ENCODE measurements at places on chromosomes 7 and 10.
A peak's percentile ranks its signal among the peaks of the same experiment; 100 is the strongest.

DNA sequence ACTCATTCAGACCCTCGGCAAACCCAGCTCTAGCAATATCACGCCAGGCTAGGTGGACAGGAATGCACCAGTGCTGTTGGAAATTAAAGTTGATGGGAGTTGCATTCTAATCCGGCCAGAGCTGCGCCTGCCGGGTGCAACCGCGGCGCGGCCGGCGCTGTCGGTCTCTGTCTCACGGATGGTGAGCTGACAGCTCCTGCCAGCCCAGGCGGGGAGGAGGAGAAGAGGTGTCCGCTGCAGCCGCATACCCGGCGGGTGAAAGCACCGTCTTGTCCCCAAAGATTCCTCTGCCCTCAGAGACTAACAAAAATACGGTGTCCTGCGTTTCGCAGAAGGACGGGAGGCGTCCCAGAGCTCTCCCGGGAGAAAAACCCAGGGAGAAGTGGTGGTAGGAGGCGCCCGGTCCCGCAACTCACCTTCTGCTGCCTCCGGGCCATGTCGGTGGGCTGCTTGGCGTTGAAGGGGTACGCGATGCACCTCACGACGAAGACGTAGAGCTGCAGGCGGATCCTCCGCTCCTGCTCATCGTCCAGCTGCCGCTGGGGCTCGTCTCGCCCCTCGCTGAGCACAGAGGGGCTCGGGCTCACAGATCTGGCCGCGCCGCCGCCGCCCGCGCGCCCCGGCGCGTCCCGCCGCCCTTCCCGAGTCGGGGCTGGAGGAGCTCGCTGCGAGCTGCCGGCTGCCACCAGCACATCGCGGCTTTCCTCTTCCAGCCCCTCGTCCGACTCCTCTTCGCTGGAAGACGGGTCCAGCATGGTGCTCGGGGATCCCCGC lies 490 bp downstream of the CADPS2 start:
- DNase-seq: no peak

- DNase-seq: no peak
These were observed 7.1 kb upstream of the BTBD16 start for GRCh38 chr10:122263971-122264370.

GRCh38 chr10:23556727-23557440 lies 118.0 kb downstream of the OTUD1 start:
- no peak for DNase-seq

DNA sequence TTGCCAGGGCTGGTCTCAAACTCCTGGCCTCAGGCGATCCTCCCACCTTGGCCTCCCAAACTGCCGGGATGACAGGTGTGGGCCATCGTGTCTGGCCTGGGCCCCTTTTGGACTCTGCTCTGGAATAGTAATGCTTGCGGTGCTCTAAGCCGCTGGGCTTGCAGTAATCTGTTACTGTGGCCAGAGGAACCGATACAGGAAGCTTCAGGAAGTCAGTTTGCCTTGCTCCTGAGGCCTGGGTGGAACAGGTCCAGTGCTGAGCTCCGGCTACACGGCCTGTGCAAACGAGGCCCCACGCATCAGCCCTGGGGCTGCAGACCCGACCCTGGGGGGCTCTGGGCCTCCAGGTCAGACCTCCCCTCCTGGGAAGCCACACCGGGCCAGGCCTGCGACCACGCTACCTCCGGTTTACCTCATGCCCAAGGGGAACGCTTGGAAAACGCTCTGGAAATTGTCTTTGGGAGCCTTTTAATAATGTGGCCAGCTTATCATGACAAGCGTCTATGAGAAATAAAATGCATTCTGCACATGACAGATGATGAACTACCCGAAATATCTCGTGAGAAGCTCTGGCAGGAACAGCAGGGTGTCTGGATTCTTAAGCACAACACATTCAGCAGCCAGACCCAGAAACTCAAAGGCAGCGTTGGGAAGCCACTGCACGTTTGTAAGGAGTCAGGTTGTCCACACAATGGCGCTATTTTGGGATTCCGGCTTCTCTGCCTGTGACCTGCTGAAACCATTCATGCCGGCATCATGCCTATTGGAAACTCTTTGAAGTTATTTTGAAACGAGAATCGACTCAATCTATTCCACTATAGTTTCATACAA lies 10.1 kb upstream of the ADAP1 start:
- no peak for DNase-seq

DNA sequence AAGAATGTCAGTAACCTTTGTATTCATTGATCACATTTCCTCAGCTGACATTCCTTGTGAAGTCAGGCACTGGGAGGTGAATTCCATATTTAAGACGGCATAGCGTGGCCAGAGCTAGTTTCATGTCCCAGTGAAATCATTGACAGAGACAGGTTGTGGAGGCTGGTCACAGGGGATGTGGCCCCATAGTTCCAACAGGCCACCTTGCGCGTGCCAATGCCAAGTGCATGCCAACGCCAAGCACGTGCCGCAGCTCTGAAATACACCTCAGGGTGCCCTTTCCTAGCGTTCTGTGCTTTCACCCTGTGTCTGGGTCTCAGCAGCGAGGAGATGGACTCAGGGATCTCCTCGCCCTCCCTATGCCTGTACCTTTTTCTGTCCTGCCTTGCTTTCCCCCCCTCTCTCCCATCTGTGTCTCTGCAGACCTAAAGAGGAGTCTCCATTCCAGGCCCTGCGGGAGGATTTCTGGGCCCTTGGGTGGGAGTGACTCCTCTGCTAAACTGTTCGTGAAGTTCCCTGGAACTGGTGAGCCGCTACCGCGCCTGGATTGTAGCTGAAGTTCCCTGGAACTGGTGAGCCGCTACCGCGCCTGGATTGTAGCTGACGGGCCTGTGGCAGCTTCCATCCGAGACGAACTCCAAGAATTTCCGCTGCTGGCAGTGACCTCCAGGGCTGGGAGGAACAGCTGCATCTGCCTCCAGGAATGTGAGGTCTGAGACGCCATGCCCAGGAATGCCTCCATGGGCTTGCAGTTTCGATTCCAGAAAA lies 19.7 kb downstream of the AQP1 start:
- peak; percentile 3 for DNase-seq

DNA sequence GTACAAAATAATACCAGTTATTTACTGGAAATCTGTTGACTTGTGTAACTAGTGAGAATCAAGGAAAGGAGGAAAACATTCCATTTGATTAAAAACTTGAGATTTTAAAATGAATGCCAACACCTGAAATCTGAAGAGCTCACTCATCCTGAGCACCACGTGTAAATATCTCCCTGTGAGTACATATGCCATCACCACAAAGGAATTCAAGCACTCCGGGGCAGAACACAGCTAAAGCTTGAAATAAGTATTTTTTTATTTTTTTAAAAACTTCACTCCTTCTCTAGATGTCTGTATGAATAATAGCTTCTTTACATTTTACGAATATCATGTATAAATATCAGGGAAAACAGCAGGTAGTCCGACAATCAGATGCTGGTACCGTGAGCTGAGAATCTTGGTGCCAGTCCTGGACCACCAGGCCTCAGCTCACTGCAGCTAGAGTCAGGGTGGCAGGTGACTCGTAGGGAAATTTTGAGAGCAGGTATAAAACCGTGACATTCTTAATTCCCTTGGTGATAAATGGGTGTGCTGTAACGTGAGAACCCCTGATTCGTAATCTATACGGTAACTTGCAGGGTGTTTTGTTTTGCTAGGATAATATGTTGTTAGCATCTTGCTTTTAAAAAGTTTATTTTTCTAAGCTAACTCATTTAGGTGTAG lies 12.7 kb downstream of the LMTK2 start:
- DNase-seq: no peak

- DNase-seq: no peak
These were observed 241.5 kb upstream of the PITRM1 start for GRCh38 chr10:3413937-3414666.

- DNase-seq: no peak
These were observed 79.6 kb downstream of the KIAA1217 start for GRCh38 chr10:24288581-24288980.

DNA sequence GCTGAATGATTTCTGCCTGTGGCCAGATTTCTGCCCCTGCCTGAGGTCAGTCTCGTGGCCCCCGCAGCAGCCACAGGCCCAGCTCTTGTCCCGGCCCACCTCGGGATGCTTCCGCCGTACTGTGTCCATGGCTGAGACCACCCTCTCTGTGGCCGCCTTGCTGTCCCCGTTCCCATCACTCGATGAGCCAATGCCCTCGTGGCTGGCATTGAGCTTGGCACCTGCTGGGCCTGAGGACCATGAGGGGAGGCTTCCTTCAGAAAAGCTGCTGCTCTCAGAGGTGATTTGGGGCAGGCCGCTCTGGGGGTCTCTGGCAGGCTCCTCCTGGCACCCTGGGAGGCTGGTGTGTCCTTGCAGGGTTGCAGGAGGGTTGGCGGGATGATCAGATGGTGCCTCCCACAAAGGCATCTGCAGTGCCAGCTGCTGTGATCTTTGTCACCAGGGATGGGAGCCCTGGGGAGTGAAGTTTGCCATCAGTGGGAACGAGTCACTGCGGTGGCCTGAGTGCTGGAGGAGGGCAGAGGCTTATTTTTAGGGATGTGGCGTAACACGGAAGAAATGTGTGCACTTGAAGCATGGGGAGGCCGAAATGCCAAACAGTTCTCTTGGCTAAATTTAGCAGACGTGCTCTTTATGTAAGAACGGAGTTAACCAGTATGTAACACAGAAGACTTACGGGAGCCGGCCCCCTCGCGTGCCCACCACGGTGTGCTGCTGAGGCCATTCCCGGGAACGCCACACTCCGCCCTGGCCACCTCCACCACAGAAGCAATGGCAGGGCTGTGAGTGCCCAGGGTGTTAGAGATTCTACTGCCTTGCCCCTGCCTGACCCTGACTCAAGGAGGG lies 47.7 kb downstream of the VIPR2 start:
- DNase-seq: peak; percentile 6

- DNase-seq: no peak
These were observed 2.0 kb downstream of the RARRES2 start for GRCh38 chr7:150339409-150339809.

GRCh38 chr7:68107968-68108367 lies 1111.3 kb downstream of the TYW1 start:
- DNase-seq: no peak

- no peak for DNase-seq
These were observed 40.9 kb downstream of the XPNPEP1 start for GRCh38 chr10:109882251-109883057.

DNA sequence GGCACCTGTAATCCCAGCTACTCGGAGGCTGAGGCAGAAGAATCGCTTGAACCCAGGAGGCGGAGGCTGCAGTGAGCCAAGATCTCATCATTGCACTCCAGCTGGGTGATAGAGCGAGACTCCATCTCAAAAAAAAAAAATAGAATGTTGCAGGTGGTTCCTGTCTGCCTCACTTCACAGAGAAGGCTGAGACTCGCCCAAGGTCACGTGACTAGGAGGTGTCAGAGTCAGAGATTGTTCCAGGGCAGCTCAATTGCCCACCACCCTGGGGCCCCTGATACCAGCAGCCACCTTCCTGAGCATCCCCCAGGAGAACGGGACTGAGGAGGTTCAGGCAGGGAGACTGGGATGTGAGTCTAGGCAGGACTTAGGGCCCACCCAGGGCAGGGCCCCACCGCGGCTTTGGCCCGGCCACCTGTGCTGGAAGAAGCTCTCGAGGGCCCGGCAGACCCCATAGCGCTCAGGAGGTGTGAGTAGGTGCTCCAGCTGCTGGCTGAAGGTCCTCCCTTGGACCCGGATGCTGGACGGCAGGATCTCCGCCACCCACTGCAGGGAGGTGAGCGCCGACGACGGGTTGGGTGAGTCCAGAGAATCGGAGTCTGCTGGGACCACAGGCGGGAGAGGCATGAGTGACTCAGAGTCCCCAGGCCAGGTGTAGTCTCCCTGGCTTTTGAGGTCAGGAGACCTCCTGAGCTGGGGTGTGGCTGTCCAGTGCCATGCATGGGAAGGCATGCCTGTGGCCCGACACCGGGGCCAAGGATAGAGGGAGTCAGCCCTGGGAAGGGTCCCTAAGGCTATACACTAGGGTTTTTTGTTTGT lies 30.9 kb downstream of the GRID2IP start:
- DNase-seq: no peak

- DNase-seq: no peak
These were observed 5.8 kb upstream of the AEBP1 start for GRCh38 chr7:44098092-44099068.

DNA sequence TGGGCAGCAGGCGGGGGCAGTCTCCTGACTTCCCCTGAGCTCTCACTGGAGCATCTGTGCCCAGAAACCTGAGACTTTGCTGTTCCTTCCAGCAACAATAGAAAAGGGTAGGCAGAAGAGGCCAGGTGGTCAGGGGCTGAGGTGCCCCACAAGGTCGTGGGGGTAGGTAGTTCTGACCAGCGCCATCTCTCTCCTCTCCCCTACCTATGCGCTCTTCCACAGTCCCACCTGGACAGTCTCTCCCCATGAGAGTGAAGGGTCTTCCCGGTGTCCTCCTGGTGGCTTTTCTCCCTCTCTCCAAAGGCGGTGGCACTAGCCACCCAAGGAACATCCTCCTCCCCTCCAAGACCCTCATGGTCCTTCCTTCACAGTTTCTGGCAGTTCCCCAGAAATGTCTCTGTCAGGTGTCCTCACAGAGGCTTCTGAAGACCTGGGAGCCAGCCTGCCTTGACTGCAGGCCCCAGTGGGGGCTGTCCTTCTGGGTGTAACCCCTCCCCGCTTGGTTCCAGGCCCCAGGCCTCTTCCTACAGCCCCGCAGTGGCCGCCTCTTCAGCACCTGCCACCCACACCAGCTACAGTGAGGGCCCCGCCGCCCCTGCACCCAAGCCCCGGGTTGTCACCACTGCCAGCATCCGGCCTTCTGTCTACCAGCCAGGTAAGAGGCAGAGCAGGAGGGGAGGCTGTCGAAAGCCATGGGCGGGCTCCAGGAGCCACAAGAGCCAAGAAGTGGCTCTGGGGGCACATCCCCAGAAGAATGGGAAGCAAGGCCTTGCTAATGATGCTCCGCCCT lies 41.3 kb downstream of the LDB3 start:
- no peak for DNase-seq

- DNase-seq: no peak
These were observed 7.0 kb downstream of the GET4 start for GRCh38 chr7:883055-884021.

GRCh38 chr7:76302347-76303201 lies at the start of gene HSPB1:
HSPB1 (plus strand) TSS chr7:76302673; CDS start chr7:76302713, 40 bp downstream.
- peak; percentile 81 for DNase-seq

GRCh38 chr7:29879609-29880008 lies 73.3 kb downstream of the WIPF3 start:
- DNase-seq: no peak

DNA sequence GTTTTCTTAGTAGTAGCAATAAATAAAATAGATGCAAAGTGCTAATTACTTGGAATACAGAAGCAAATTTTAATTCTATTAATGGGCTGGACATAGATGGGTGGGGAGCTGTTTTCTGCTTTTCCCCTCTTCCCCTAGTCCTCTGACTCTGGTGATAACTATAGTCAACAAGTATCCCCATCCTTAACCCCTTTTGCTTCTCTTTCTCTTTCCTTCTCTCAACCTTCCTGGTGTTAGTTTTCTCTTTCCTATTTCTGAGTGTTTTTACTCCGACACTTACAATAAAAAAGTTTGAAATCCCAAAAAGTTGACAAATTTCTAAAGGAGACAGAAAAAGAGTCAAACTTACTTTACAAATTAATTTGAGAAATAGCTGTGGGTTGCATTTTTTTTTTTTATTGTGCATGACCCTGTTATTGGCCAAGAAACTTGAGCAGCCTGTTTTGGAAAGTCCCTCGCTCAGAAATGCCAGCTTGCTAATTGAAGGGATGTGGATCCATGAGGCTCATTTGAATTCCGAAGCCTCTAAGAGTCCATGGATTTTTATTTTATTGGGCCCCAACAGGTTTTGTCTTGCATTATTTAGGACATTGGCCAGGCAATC lies 2.4 kb downstream of the FAS start:
- DNase-seq: peak; percentile 30

Measured in activated CD4-positive, alpha-beta memory T cell treated with anti-CD3 and anti-CD28 coated beads for 36 hours (primary cell).